Brain microvascular endothelial cell (primary cell): ENCODE measurements at places on chromosomes 5 and 9.

GRCh38 chr5:123157791-123158581, 68.9 kb downstream of the PRDM6 start:
- DNase-seq = peak; percentile 58

DNA sequence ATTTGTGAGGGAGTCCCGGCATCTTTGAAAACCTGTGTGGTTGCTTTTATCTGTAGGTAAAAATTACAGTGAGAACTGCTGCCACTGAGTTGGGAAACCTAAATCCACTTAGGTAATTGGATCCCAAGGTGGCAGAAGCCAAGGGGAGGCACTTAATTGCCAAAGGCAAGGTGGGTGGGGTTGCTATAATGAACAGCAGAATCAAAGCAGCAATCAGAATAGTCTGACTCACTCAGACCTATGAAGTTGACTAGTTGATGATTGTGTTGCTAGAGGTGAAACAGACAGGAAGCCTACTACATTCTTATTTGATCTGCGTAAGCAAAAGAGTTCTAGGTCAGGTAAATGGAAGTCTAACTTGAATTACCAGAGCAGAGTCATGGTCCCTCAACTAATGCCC, 17.3 kb upstream of the BICD2 start:
- DNase-seq = no peak

GRCh38 chr5:178496642-178497041, 93.6 kb downstream of the COL23A1 start:
- DNase-seq = peak; percentile 2

GRCh38 chr5:43037636-43038495, 2.3 kb downstream of the ANXA2R start:
- DNase-seq = peak; percentile 78

DNA sequence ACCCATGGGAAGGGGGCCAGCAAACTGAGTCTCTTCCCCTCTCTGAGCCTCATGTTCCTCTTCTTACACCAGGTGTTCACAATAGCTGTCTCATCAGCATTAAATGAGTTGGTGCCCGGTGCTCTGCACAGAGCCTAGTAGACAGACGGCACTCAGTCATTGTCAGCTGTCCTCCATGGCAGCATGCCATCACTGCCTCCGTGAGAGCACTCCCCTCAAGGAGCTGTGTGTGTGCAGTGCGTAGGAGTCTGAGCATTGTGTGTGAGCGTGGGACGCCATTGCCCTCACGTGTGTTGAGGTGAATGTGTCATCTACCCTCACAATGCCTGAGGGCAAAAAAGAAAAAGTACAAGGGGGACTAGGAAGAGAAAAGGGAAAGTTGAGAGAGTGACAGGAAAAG, 536.5 kb downstream of the CDK5RAP2 start:
- DNase-seq = no peak

GRCh38 chr5:672329-673160, 20.6 kb downstream of the TPPP start:
- DNase-seq = peak; percentile 94

DNA sequence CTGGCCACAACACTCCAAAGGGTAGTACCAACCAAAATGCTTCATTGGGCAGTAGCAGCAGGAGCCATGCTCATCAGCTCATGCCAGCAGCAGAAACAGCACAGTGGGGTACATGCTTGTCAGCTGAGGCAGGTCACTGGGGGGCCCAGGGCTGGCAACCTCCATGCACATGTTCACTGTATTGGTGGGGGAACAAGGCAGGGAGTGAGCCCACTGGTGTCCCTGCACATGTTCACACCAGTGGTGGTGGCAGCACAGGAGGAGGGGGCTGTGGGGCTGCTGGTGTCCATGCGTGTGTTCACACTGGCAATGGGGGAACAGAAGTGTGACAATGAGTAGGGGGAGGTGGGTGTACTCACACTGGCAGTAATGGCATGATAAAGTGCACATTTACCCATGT, 254.3 kb upstream of the KIF2A start:
- DNase-seq = no peak

GRCh38 chr5:135196483-135196882, 162.5 kb upstream of the PITX1 start:
- no peak for DNase-seq

DNA sequence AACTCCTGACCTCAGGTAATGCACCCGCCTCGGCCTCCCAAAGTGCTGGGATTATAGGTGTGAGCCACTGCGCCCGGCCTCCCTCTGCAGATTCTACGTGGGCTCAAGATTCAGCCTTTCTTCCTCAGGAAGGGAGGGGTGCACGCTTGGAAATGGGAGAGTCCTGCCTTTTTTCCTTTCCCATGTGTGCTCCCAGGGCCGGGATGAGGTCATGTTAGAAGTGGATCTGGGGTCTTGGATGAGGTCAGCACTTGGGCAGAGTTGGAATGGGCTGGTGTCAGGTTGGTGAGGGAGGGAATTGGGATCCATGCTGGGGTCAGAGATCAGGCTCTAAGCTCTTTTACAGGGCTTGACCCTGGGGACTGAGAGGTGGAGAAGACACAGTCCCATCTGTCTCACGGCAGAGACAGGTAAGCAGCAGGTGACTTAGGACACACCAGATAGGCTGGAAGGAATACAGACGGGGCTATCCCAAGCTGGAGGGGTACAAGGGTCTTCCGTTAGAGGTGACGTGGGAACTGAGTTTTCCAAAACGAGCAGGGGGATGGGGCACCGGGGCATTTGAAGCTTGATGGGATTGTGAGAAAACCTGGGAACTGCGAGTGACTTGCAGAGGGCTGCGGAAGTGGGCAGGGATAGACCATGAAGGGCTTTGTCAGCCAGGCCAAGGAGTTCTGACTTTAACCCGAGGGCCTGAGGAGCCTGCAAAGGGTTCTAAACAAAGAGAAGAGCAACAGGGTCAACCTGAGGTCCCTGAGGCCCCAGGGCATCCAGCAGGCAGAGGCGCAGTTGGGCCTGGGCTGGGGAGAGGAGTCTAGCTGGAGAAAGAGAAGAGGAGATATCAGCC, 1.8 kb upstream of the AQP7 start:
- no peak for DNase-seq
